ENCODE measurements at places on chromosomes 1 and 21. TPM values are rescaled to one million over a fixed set of nuclear protein-coding genes. Genes with fewer than 3 reads are reported as not detected.

RSPH1 gene
- total RNA-seq, result 0.88 TPM

KHDC4 gene
- 26.3 TPM for total RNA-seq

PCSK9 gene
- total RNA-seq, result 3.4 TPM

UMODL1 gene
- not detected for total RNA-seq

CORT gene
- 0.15 TPM for total RNA-seq
